Hippocampal formation (tissue), 2 donors: ENCODE measurements at places on chromosomes 1 and 21.

DNA sequence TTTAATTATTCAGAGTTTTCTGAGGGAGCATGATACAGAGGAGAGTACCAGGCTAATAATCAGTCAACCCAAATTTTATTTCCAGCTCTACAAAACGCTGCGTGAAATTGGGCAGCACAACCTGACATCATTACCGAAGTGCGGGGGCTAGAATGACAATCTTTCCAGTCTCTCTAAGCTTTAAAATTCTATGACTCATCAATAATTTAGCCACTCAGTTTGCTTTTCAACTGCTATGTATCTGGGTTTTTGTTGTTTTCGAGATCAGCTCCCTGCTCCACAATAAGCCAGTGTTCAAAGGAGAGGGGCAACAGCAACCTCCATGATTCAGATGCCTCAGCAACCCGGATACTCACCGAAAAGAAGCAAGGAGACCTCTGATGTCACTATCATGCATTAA is 13.9 kb downstream of the SORT1 start:
- DNase-seq: no peak

GRCh38 chr1:27011976-27012563 is 580 bp downstream of the TENT5B start:
- DNase-seq: no peak

- DNase-seq: no peak
Observed at GRCh38 chr1:172356620-172357019, 63.9 kb upstream of the C1orf105 start.

- no peak for DNase-seq
Observed at GRCh38 chr21:45499970-45500577, 42.2 kb downstream of the SLC19A1 start.

- no peak for DNase-seq
Observed at GRCh38 chr1:85689775-85690404, 18.3 kb downstream of the ZNHIT6 start.

GRCh38 chr1:224668984-224669383 is 52.9 kb downstream of the CNIH3 start:
- DNase-seq: no peak

DNA sequence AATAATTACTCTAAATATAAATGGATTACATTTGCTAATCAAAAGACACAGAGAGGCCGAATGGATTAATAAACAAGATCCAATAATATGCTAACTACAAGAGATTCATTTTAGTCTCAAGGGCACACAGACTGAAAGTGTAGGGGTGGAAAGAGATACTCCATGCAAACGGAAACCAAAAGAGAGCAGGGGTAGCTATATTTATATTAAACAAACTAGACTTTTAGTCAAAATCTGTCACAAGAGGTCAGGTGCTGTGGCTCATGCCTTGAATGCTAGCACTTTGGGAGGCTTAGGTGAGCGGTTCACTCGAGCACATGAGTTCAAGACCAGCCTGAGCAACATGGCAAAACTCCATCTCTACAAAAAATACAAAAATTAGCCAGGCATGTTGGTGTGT is 33.6 kb upstream of the DISP1 start:
- DNase-seq: no peak

GRCh38 chr1:179706339-179706941 is 36.7 kb upstream of the FAM163A start:
- DNase-seq: peak; percentile 64

DNA sequence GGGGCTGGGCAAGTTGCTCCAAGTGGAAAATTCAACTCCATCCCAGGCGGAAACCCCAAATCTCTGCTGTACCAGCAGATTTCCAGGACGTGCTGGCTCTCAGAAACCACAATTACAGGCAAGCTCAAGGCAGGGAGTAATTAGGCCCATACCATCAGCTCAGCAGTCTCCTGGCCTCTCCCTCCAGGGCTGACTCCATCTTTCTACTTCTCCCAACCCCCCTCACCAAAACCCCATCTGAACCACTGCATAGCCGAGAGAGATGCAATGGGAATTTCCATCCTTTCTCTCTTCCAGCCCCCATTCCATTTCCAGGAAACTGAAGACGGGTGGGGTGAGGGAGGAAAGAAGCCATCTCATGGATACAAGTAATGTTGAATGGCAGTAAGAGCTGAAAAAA is 41.2 kb downstream of the ARHGEF11 start:
- no peak for DNase-seq

- no peak for DNase-seq
Observed at GRCh38 chr1:190192627-190193026, 285.0 kb downstream of the BRINP3 start.

- no peak for DNase-seq
Observed at GRCh38 chr1:92940541-92940940, 20.7 kb downstream of the DIPK1A start.

DNA sequence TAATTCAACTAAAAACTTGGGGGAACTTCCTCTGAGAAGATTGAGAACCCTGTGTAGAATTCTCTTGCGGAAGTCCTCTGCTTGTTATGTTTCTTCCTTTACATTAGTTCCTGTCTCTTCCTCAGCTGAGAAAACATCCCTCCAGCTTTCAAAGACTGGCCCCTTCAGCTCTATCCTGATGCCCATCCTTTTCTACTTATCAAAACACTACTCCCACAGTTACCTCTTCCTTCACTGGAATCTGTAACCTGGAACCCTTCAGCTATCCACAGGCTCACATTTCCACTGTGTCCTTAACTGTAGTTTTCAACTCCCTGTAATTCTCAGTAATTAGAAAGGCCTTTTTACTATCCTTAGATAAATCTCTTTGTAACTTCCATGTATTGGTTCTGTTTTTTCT is 6.0 kb upstream of the DEDD start:
- no peak for DNase-seq

GRCh38 chr1:244050014-244050834 is 859 bp upstream of the ZBTB18 start:
- DNase-seq: peak; percentile 36

DNA sequence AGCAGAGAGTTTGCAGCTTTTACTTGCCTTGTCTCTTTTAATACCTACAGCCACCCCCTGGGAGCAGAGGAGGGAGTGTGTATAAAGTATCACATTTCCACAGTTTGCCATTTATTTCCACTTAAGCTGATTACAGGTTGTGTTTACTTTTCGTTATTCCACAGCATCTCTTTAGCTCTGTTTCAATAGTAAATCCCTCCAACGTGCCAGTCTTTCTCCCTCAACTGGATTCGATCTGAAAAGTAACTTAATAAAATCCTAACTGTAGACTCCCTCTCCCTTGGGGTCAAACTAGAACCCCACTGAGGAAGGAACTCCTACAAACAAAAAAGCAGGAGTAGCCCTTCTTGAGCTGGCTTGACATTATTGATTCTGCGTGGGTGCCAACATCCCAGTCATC is 3.1 kb upstream of the FCGR2A start:
- DNase-seq: no peak

GRCh38 chr1:24111262-24111995 is 506 bp downstream of the MYOM3 start:
- DNase-seq: no peak

GRCh38 chr21:36431252-36431651 is 46.1 kb downstream of the CHAF1B start:
- no peak for DNase-seq

DNA sequence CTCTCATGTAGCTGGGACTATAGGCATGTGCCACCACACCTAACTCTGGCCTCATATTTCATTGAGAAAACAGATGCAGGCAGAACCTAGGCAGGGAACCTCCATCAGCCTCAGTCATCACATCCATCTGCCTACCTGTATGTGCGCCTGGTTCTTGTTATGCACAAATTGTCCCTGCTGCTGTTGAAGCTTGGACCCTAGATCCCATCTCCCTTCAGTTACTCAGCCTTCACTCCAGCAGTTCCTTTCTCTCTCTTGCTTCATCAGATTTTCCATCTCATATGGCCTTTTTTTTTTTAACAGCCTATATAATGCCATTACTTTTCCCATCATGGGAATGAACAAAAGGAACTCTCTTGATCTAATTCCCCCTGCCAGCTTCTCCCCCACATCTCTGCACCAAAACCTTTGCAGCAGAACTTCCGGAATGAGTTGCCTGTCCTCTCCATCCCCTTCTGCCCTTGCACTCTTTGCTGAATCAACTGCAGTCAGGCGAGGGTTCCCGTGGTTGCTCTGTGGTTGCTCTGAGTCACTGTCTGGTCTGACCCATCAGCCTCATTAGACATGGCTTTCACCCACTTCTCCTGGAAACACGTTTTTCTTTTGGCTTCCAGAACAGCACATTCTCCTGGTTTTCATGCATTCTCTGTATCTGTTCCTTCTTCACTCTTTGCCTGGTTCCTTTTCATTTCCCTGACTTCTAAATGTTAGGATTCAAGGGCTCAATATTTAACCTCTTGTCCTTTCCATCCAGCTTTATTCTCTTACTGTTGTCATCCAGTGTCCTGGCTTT is 41.5 kb downstream of the UBE4B start:
- peak; percentile 60 for DNase-seq

- no peak for DNase-seq
Observed at GRCh38 chr1:62790716-62791115, 6.8 kb downstream of the ATG4C start.

DNA sequence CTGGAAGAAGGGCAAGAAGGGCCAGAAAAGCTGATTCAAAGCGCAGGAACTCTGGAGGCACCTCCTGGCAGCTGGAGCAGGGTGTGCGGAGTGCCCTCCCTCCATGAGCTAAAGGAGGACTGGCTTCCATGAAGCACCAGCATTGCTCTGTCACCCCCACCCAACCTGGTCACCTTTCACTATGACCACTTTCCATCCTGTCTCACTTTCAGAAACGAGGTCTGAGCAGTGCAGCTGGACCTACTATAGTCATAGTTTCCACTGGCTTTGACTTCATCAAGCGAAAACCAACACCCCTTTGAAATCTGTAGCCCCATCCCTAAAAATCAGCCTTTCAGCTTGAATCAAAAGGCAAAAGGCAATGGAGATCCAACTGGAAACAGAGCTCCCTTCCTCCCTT is 84.8 kb upstream of the CACNA1E start:
- no peak for DNase-seq

GRCh38 chr1:39081271-39082009 is 55.3 kb downstream of the NDUFS5 start:
- no peak for DNase-seq

GRCh38 chr1:101496109-101496508 is 259.3 kb downstream of the S1PR1 start:
- no peak for DNase-seq

DNA sequence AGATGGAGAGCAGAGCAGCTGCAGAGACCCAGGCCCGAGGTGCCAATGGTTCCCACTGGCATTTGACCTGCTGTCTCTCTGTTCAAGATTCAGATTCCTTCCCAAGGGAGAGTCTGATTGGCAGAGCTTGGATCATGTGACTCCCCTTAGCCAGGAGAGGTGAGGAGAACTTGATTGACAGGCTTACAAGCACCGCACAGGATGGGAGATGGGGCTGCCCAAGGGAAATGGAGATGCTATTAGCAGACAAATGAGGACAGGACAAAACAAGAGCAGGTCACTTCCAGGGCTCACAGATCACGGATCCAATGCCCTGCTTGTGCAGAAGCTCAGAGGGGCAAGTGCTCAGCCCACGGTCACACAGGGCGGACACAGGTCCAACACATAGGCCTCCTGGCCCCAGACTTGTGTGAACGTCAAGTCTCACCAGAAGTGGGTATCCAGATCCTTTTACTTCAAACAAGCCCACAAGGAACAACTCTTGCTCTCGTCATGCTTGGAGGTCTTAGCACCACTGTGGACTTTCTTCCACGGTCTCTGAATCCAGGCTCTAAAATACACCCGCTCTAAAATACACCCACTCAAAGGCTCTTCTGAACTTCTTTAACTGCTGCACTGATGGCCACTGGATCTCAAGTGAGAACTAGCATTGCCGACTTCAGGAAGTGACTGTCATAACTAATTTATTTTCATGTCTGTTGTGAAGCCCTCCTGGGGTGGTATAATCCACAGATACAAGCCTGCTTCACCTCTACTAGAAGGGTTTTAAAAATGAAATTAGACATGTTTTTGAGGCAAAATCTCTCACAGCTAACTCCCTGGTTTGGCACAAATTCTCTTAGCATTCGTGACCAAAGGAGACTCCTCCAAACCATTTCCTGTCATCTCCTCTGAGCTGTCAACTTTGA is 274.9 kb downstream of the RRAGC start:
- DNase-seq: no peak

GRCh38 chr1:31182352-31182751 is 57.3 kb downstream of the NKAIN1 start:
- no peak for DNase-seq

DNA sequence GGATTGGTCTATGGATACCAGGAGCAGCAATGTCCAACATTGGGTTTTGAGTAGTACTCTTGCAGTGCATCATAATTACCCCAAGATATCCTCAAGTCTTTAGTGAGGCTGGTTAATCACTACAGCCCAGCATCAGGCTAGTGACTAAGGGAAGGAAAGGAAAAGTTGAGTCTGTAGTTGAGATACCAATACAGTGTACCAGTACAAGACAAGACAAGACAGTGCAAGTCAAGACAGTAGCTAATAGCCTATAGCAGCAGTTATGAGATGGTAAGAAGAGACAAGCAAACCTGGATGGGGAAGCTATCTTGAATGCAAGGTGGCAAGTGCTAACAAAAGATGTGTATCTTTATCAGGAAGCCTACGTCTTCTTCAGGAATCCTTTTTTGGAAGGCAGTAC is 13.3 kb upstream of the GNG12 start:
- no peak for DNase-seq

- no peak for DNase-seq
Observed at GRCh38 chr1:201427963-201428362, 6.4 kb upstream of the TNNI1 start.

GRCh38 chr1:209673631-209674417 is 1.4 kb upstream of the G0S2 start:
- DNase-seq: no peak

- peak; percentile 98 for DNase-seq
Observed at GRCh38 chr1:22451702-22452480, at the start of gene ZBTB40. TSS of gene ZBTB40 (plus strand) at chr1:22451851. CDS start at chr1:22489949, 38,098 bp downstream.

DNA sequence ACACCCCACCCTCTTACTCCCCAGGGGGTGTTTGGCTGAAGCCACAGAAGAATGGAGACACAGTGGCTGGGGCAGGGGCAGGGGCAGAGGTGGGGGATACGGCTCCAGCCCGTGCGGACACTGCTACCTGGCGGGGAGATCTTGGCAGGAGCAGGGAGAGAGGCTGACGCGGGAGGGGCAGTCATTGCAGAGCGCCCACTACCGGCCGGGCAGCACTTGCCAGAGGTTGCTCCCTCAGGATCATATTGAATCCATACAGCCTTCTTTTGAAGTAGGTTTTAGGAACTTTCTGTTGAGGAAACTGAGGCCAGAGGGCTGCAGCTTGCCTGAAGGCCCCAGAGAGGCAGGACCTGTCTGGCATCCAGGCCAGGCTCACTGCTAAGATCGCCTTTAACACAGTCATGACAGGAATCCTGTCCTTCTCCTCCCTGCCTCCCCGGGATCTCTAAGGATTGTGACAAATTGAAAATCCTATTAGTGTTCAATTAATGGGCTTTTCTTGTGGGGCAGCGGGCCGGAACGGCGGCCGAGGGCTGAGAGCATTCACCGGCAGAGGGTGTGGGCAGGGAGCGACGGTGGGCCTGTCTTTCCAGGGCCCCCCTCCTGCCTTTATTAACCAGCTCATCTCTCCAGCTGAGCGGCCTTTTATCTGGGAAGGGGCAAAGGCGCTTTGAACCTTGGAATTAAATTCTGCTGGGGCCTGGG is 65.5 kb upstream of the WNT4 start:
- no peak for DNase-seq

GRCh38 chr1:164589961-164590507 is 31.1 kb downstream of the PBX1 start:
- DNase-seq: no peak
